Activated naive CD8-positive, alpha-beta T cell treated with anti-CD3 and anti-CD28 coated beads for 36 hours (primary cell): ENCODE measurements at places on chromosomes 7 and 10. TPM values are rescaled to one million over a fixed set of nuclear protein-coding genes. Genes with fewer than 3 reads are reported as not detected.

The LDB3 gene
- total RNA-seq, result 0.20 TPM

- no peak for DNase-seq
Measured at GRCh38 chr7:24221500-24221899, 62.5 kb upstream of the NPY start.

The UBN2 gene
- 8.8 TPM for total RNA-seq

GRCh38 chr7:158651968-158652565 is 52.5 kb downstream of the NCAPG2 start:
- DNase-seq, result no peak

GRCh38 chr10:11568578-11568977 is 42.9 kb downstream of the USP6NL start:
- no peak for DNase-seq

DNA sequence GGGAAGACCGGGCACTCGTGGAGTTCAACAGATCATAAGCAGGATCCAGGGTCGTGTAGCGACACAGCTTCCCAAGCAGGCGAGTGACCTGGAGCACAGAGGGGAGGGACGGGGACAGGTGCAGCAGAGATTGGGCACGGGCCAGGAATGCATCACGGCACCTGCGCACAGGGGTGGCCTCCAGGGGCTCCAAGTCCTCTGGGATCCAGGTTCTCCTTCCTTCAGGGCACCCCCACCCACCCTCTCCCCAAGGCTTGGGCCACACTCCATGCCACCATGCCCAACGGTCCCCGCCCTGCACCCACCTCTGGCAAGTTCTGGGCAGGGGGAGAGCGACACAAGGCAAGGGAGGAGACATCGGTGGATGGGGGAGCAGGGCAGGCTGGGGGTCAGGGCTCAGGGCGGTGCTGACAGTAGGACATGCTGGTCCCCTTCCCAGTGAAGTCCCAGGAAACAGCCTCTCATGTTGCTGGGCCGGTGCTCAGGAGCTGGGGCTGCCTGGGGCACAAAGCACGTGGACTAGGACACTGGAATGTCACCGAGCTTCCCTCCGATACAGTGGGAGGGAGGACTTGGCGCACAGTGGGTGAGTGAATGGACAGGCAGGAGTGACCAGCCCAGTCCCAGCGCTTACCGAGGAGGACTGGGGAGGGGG is 597.3 kb downstream of the PTPRN2 start:
- no peak for DNase-seq

The PLCE1 gene
- total RNA-seq, result not detected

The FKBP6 gene
- not detected for total RNA-seq

DNA sequence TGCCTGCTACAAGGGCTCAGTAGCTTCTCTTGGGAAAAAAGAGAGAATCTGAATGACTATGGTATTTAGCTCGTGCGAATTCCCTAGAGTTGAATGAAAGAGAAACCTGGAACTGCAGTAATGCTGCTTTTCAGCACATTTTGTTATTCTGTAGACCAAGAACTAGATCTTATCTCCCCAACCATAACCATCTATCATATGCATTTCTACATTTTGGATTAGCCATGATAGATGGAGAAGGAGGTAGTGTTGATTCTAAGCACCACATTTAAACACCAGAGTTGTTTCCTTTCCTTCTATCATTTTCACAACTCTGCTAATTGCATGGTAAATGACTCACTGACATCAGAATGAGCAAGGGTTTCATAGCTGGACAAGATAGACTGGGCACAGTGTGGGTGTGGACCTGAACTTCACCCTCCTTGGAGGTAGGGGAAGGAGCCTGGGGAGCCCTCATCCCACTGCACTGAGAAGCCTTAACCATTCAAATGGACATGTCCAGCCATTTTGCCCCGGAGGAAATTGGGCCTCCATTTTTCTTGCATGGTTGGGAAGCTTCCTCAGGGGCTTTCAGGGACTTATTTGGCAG is 55.3 kb upstream of the BMPER start:
- DNase-seq, result no peak

GRCh38 chr7:149570784-149571183 is 73.2 kb upstream of the ZNF746 start:
- DNase-seq, result no peak

DNA sequence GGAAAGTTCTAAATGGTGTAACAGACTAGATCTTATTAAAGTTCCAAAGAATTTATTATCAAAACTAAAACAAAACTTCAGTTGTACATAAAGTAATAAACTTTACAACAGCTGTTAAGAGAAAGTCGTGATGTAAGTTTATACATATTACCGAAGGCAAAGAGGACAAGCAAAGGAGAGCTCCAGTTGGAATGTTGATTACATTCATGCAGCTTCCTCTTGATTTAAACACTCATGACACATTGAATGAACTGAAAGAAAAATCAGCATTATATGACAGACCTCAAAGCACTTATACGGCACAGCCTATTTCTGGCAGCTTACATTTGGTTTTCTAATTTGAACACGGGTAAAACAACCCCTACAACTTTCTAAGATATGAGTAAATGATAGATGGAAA is 13.6 kb downstream of the SRI start:
- DNase-seq, result no peak

DNA sequence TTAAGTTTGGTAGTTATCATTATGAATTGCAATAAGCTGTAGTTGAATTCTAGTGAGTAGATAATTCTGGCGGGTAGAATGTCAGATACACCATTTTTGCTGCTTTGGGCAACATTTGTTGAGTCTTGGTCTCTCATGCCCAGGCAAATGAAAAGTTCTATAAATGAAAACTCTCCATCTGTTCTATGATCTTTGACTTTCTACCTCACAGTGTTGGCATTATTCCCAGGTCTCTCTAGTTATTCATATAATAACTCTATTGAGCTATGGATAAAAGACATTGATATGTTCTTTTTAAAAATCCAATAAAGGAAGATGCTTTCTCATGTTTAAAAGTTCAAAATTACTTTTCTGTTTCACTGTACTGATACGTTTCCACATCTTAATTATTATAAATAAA is 415.3 kb upstream of the SEMA3D start:
- DNase-seq, result no peak

DNA sequence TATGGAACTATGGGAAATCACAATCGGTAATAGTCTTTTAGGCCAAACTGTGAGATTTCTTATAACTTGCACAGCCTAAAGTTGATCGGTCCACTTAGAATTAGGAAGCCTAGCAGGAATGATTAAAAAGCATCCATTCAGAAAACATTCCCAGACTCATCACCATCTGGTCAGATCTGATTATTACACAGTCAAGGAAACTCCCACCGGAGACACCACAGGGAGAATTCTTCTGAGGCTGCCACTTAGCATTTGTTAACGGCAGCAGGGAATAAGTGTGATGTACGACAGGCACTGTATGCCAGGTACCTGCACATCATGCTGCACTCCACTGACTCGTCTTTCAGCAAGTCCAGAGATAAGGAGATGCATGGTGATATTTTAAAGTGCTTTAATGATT is 227.6 kb upstream of the STEAP1 start:
- DNase-seq, result no peak

DNA sequence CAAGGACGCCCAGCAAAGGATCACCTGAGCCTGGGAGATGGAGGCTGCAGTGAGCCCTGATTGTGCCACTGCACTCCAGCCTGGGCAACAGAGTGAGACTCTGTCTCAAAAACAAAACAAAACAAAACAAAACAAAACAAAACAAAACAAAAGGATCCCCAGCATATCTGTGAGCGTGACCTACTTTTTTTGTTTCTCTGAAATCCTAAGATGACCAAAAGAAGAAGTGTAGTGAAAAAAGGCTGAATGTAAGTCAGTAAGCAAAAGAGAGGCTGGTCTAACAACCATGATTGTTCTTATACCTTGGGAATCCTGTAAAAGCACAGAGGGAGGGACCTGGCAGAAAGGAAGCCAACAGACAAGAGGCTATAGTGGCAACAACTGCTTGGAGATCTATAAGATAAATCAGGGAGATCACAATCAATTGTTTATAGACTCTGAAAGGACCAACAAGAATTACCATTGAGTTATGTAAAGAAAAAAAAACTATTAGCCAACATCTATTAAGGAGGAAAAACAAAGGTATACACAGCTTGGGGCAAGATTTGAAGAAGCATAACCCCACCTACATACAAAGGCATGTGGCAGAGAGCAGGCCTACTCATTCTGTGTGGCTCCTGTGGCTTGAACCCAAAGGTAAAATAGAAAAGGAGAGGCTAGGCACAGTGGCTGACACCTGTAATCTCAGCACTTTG is 255.2 kb upstream of the KLF14 start:
- no peak for DNase-seq

GRCh38 chr7:25889765-25890164 is 262.2 kb upstream of the NFE2L3 start:
- no peak for DNase-seq

GRCh38 chr10:131651674-131652437 is 249.0 kb upstream of the PPP2R2D start:
- no peak for DNase-seq

- DNase-seq, result no peak
Measured at GRCh38 chr7:20170633-20171032, 46.6 kb downstream of the MACC1 start.

GRCh38 chr7:114422507-114423501 is 8.2 kb downstream of the FOXP2 start:
- DNase-seq, result no peak

The RBP3 gene
- not detected for total RNA-seq

The CLCN1 gene
- 0.06 TPM for total RNA-seq

DNA sequence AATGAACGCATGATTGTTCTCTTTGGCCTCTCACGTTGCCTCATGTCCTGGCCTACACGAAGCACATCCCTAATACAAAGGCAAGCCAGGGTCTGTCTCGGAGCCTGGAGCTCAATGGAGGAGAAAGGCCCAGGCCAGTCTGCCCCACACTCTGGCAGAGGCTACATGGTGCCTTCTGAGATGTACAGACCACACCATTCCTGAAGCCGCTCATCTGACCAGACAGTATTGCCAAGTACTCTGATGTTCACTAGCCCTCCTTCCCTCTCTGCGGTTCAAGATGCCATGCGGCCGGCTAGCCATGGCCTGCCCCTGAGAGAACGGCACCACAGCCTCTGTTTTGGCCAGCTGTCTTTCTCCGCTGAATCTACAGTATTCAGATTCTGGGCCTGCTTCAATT is 5.9 kb downstream of the BNIP3 start:
- DNase-seq, result no peak

DNA sequence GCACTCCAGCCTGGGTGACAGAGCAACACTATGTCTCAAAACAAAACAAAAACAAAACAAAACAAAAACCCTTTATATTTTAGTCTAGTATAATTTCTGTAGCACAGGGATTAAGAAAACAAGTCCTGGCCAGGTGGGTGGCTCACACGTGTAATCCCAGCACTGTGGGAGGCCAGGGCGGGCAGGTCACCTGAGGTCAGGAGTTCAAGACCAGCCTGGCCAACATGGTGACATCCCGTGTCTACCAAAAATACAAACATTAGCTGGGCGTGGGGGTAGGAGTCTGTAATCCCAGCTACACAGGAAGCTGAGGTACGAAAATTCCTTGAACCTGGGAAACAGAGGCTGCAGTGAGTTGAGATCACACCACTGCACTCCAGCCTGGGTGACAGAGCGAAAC is 23.2 kb upstream of the ASL start:
- DNase-seq, result no peak
